ENCODE measurements at places on chromosomes 3 and 15. TPM values are rescaled to one million over a fixed set of nuclear protein-coding genes. Genes with fewer than 3 reads are reported as not detected.

Gene CHRD
- 12.2 TPM for total RNA-seq

GRCh38 chr3:15426579-15427118, 695 bp downstream of the METTL6 start:
- no peak for DNase-seq

Gene ALS2CL
- 23.8 TPM for total RNA-seq

Gene NR1D2
- 46.8 TPM for total RNA-seq

- no peak for DNase-seq
Observed at GRCh38 chr3:190105876-190106275, 14.8 kb downstream of the P3H2 start.

DNA sequence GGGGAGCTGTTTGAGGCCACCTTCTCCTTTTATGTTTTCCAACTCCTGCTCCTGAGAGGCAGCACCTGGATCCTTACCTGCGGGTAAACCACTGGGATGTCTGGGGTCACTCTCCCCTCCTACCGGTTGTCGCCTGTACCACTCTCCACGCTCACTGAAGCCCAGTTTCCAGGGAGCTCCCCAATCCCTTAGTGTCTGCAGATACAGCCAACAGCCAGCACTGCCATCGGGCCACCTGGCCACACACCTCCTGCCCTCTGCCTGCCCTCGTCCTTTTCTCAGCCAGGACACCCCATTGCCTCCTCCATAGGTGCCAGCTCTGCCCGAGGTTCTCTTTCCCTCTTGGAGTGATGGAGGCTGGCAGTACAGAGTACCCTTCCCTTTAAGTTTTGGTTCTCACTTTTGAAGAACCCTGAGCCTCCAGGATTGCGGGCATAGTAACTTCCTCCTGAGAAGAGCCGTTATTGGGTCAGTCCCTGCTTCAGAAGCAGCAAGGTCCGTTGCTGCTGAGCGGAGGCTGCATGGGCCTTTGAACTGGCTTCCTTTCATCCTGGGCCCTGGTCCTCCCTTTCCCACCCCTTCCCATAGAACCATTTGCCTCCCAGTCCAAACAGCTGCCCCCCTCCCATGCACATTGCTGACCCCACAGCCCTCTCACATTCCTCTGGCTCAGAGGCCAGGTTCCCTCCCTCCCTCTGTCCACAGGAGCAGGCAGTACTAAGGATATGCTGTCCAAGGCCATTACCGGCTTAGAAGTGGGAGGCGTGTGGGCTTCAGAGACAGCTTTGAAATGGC, 30.9 kb downstream of the ARNT2 start:
- no peak for DNase-seq

Gene TGM4
- total RNA-seq, result not detected

DNA sequence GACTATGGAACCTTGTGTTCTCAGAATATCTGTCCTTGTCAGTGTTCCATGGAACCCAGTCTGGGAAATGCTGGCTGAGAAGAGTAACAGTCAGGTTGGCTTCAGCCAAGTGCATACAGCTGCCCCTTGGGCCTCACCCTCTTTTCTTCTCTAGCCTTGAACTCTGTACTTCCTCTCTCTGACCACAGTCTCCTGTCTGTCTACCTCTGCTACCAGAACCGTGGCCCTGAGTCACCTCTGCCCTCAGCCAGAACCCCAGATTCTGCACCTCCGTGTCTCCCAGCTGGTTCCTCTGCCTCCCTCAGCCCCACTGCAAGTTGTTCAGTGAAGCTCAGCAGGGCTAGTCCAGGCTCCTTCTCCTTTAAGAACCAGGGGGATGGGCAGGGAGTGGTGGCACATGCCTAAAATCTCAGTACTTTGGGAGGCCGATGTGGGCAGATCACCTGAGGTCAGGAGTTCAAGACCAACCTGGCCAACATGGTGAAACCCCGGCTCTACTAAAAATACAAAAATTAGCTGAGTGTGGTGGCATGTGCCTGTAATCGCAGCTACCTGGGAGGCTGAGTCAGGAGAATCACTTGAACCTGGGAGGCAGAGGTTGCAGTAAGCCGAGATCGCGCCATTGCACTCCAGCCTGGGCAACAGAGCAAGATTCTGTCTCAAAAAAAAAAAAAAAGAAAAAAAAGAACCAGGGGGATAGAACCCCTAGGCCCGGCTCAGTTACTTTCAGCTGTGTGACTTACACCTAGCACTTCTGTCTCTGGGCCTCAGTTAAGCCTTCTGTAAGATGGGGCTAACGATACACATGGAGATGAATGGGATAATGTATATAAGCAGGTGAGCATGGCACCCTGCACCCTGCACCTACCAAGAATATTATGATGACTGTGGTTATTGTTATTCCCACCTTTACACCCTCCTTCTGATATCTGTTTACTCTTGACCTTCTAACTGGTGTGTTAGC, 24.3 kb upstream of the TATDN2 start:
- DNase-seq, result no peak

Gene QARS1
- total RNA-seq, result 150 TPM

GRCh38 chr3:54988838-54989630, 61.2 kb upstream of the LRTM1 start:
- peak; percentile 67 for DNase-seq

Gene ARGFX
- total RNA-seq, result not detected

DNA sequence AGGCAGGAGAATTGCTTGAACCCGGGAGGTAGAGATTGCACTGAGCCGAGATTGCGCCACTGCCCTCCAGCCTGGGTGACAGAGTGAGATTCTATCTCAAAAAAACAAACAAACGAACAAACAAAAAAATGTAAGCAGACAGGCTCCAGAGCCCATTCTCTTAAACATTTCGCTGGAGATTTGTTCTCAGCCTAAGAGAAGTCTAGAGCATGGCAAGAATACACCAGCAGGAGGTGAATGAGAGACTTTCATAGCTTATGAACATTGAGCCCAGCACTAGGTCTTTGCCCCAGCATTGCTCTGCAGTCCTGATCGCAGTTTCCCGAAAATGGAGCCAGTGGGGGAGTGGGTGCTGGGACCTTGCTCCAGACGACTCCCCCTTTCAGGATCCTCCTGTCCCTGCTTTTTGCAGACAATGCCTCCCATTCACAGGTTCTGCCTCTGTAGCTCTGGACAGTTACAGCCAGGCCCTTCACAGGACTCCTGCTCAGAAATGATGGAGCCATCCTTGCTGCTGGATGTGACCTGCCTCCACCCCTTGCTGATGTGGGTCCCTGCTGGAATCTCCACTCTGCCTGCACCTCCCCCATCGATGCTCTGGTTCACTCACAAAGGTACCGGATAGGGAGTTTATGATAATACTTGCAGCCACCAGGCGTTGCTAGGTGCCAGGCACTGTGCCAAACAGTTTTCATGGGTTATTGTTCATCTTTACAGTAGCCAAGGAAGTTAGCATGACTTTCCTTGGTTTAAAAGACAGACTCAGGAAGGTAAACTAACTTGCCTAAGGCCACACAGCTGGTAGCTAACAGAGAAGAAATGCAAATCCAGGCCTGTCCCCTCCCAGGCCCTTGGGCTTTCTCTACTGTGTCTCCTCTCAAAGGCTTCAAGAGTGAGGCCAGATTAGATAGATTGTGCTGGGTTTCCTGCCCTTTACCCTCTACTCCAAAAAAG, 329.7 kb upstream of the TLE3 start:
- no peak for DNase-seq

DNA sequence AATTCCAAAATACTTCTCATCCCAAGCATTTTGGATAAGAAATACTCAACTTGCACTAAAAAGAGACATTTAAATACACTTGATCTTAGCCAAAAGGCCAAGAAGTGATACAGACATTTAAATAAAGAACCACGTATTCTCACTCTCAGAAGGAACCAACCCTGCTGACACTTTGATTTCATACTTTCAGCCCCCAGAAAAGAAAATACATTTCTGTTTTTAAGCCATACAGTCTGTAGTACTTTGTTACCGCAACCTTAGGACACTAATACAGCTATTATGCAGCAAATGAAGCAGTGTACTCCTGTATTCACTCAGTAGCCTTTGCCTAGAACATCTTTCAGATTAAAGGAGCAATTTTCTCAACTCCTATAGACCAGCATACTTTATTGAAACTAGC, 86.7 kb downstream of the TBC1D5 start:
- DNase-seq, result no peak

Gene VIPR1
- 5.9 TPM for total RNA-seq

DNA sequence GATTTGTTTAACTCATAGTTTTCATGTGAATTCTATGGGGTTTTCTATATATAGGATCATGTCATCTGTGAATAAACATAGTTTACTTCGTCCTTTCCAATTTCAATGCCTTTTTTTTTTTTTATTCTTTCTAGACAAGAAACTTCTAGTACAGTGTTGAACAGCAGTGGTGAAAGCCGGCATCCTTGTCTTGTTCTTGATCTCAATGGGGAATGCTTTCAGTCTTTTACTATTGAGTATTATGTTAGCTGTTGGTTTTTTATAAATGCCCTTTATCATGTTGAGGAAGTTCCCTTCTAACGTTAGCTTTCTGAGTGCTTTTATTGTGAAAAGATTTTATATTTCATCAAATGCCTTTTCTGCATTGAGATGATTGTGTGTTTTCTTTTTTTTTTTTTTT, 69.0 kb downstream of the SLMAP start:
- DNase-seq, result no peak

- DNase-seq, result peak; percentile 70
Observed at GRCh38 chr3:71130471-71131374, 452.8 kb downstream of the FOXP1 start.

Gene GOLGA8G
- total RNA-seq, result not detected

- no peak for DNase-seq
Observed at GRCh38 chr15:40046721-40047414, 7.9 kb upstream of the SRP14 start.

- DNase-seq, result no peak
Observed at GRCh38 chr3:34533451-34533850, 735.0 kb downstream of the PDCD6IP start.

DNA sequence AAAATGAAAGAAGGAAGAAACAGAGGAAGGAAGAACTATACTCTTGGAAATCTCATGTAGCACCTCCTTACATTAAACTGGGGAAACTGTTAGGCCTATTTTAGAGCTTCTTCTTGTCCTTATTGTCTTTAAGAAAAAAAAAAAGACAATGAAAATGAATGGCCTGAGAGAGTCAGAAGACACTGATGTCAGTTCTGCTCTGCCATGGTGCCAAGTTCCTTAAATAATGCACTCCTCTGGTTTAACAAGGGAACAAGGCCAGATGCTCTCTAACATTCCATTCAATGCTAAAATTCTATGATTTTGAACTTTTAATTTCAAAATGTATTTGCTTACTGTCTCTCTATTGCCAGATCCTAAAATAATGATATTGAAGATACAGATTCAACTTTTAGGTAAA, 4.4 kb upstream of the MBNL1 start:
- no peak for DNase-seq

GRCh38 chr15:94745371-94745770, 514.0 kb downstream of the MCTP2 start:
- DNase-seq, result no peak

GRCh38 chr3:142724682-142725356, 985 bp downstream of the TRPC1 start:
- DNase-seq, result peak; percentile 60

DNA sequence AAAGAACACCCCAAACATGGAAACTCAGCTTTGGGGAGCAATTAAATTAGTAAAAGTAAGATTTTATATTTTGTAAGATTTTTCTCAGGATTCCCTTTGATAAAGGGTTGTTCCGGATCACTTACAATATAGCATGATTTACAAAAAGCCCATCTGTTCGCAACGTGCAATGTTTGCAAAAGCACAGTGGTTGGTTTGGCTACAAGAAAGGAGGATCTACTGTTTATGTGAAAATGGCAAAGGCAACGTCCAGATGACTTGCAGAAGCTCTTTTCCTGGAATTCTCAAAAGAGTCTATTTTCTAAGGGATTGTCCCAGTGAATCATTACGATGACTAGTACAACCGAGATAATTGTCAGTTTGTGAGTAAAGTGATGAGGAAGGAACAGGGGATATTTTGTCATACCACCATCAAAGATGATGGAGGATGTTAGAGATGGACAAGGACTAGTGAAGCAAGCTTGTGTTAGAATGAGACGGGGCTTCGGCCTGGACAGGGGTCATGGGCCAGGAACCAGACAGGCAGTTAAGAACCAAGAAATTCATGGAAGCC, 71.6 kb downstream of the CRYGS start:
- DNase-seq, result no peak

Gene SEMA3F
- 12.5 TPM for total RNA-seq

DNA sequence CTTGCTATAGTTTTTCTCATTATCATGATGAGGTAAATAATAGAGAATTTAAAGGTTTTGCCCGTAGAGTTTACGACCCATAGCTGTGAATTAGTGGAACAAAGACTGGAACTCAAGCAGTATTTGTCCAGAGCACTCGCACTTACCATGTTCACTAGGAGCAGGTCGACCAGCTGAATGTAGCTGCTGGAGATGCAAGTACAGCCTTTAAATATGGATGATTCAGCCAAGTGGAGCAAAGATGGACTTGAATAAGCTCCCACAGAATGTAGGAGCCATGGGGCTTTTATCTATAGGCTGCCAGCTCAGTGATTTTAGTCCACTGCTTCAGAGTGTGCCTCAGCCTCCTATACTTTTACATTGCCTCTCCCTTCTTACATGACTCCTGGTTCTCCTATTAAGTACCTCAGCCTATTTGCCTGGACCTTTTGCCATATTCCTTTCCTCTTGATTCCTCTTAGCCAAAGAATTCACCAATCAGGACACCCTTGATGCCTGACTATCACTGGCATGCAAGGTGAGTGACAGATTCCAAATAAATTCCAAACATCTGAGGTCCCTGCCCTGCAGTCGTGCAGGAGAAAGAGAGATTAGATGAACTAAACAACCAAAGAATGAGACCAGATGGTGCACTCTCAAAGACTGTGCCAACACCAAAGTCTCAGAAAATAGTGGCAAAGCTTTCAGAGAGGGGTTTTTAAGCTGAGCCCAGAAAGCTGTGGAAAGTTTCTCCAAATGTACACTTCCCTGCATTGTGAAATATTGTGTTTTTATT, 3.9 kb downstream of the MKRN3 start:
- DNase-seq, result no peak

Gene MITF
- 35.2 TPM for total RNA-seq

Gene ZNF860
- 0.29 TPM for total RNA-seq

DNA sequence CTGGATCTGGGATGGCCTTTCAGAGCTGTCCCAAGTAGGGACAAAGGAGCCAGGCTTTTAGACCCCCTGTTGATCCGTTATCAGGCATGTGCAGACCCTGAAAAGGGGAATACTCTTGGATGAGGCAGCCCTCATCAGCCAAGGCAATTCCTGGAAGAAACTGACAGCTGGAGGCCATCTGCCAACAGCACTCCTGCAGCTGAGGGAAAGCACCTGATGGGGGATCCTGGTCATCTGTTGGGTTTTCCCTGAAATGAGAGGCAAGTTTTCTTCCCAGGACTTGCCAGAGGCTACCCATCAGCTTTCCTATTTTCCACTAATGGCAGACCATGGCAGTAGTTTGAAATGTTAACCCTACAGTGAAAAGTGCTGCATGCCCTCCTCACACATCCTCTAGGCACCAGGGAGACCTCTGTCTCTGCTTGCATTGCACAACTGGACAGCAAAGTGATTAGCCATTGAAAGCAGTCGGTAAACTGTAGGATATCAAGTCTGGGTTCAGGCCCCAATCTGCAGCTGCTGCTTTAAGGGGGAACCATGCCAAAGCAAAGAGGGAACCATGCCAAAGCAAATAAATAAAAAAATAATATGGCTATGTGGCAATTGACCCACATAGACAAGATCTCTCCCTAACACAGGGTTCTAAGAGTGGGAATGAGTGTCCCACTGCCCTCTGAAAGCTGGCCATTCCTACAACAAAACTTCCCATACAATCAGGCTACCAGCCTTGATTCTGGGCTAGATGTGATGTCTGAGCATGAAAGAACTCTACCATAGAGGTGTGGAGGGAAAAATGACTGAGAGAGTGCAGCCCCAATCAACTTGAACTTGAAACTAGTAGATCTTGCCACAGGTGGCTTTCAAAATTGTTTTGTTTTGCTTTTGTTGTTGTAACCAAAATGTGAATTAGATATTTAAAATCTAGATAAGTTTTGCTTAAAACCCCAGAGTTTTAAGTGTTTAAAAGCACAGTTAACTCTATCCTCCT, 232.0 kb upstream of the STT3B start:
- no peak for DNase-seq

All from left cardiac atrium (tissue), 4 donors.